Stimulated activated CD4-positive, alpha-beta T cell treated with anti-CD3 and anti-CD28 coated beads, Interleukin-1b, Interleukin-23, amount 100 ng/mL, for 24 hours (primary cell): ENCODE measurements at places on chromosomes 7 and 10.
A peak's percentile ranks its signal among the peaks of the same experiment; 100 is the strongest.

DNA sequence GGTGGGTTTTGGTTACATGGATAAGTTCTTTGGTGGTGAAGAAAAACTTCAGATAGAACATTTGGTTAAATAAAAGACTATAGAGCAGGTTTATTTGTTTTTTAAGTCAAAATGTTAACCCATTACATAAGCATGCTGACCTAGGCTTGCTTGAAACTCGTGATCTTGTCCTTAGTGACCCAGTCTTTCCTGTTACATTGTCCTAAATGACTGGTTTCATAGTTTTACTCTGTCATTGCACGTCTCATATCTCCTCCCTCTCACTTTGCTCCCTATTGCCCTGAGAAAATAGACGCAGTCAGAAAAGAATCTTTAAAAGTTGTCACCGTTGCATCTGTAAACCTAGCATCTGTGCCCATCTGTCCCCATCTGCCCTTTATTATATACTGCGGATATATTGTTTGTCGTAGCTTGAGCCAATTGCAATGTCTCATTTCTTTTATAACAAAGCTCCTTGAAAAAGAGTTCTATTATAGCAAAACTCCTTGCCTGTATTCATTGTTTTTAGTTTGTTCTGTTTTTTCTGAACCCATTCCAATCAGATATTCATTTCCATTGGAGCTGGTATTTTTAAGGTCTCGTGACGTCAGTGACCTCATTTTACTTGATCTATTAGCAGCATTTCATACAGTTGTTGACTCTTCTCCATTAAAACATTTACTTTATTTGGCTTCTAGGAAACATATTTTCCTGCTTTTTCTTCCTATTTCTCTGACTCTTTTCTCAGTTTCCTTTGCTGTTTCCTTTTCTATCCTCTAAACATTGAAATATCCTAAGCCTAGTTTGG lies 57.3 kb downstream of the HELLS start:
- DNase-seq: no peak

- DNase-seq: no peak
Measured at GRCh38 chr7:88449410-88449809, 142.7 kb upstream of the STEAP4 start.

- DNase-seq: no peak
Measured at GRCh38 chr7:106069471-106070200, 42.5 kb downstream of the SYPL1 start.

DNA sequence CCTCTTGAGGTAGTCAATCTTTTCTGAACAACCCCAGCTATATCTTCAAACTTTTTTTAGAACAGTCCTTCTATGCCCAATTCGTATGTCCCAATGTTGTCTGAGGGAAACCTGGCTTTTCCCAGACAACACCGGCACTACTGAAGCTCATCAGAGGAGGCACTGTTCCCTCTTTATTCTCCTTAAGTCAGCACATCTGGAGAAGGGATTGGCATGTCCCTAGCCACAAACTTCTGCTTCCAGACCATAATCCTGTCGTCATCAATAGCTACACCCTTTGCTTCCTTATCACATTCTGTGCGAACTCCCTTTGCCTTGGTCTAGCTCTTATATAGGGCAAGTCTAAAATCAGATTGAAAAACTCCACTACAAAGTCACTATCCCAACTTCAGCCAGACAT lies 22.9 kb downstream of the PON3 start:
- DNase-seq: no peak

DNA sequence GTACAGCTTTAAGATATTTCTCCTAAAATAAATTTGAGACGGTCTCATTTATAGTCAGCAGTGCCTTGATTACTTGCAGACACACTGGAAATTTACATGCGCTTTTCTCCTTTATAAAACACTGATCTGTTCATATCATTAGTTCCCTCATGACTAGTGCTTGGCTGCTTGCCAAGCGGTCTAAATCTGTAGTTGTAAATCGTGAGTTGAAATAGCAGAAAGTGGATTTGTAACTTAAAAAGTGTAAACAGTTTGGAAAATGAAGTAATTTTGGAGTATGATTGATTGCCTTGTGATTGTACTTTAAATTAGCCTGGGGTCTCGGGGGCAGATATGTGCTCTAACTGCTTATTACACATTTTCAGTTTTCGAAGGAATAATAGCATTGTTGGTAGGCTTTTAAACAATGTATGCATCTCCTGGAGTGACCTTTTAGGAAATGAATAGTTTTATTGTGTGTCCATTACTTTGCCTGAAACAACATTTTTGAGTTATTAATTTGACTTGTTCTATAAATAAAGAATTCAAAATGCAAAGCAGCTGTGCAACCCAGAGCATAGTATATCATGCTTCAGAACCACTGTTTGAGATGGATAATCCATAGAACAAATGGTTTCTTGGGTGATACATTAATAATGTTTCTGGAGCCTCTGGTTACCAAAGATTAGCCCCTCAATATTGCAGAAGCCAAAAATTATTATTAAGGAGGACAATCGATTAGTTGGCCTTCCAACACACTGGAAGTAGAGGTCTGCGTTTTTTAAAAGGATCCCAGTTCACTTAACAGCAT lies 73.3 kb downstream of the ARID5B start:
- no peak for DNase-seq

DNA sequence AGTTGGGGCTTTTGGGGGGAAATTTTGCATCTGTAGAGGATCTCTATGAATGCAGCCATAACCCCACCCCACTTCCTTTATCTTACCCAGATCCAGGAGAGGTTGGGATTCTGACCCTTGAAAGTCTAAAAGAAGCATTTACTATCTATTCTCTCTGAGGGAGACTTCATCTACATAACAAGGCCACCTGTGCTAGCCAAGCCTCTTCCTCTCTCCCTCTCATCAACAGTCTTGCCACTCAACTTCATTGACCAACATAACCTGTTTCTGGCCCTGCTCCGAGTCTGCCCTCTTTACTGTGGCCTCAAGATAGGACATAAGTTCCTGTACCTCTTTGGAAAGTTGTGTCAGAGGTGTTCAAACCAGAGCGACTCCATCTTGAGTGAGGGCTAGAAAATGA lies 19.4 kb downstream of the TUBAL3 start:
- DNase-seq: no peak

- no peak for DNase-seq
Measured at GRCh38 chr10:48463318-48464003, 141.4 kb downstream of the ARHGAP22 start.

GRCh38 chr10:17961551-17962422 lies 10.1 kb downstream of the SLC39A12 start:
- DNase-seq: no peak

DNA sequence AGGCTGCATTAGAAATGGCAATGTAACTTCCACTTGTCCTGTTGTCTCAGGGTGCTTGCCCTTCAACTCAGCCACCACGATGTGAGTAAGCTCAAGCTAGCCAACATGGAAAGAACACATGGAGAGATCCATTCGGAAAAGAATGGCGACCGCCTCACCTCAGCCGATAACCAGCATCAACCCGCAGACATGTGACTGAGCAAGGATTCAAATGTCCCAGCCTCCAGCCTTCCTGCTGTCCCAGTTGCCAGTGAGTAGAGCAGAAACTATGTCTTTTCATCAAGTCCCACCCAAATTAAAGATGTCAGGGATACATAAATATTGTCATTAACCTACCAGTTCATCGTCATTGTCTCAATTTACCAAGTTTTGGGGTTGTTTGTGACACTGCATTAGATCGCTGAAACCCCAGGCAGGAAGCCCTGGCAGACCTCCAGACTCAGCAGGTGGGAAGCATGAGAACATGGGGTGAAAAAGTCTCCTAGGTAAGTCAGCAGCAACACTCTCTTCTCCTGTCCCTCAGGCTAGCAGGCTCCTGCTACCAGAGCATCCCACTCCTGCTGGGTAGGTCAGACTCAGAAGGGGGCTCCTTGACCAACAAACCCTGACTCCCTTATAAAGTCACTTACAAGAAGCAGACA lies 67.0 kb downstream of the OSBPL3 start:
- DNase-seq: no peak

GRCh38 chr7:84111842-84112241 lies 82.7 kb downstream of the SEMA3A start:
- DNase-seq: no peak

GRCh38 chr7:158569858-158570323 lies 17.7 kb downstream of the PTPRN2 start:
- no peak for DNase-seq

DNA sequence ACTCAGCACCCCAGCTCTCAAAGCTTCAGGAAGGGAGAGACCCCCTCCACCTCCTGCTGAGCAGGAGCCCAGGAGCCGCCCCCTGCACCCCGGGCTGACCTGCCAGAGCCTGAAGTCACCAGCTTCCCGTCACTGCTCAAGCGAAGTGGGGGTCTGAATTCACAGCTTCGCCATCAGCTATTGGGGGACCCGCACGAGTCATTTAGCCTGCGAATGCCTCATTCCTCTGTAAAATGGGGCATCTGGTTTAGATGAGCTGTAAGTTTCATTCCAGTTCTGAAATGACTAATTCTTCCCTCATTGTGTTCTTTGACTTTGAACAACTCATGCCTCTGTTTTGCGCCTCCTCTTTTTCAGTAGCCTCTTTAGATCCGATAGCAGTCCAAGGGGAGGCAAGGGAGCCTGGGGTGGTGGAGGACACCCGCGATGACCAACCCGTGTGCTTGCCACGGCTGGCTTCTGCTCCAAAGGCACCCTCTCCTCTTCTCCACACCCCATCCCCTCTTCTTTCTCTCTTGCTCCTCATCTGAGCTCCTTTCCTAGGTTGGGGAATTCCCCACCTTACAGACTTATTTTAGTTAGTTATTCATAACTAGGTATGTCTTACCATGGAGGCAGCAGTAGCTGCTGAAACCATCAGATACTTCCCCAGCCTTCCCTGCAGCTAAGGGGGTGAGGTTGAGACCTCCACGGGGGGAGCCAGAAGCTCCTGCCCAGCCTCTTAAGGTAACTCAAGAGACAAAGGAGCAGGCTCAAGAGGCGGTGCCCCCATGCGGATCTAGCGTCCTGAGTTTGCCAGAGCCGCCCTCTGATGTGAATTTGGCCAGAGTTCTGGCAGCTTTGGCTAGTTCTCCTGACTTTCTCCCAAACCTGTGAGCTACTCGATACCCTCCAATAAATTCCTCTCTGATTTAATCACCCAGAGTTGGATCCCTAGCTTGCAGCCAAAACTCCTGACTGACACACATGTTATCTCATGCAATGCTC lies 47.7 kb downstream of the RBM17 start:
- DNase-seq: peak; percentile 55

DNA sequence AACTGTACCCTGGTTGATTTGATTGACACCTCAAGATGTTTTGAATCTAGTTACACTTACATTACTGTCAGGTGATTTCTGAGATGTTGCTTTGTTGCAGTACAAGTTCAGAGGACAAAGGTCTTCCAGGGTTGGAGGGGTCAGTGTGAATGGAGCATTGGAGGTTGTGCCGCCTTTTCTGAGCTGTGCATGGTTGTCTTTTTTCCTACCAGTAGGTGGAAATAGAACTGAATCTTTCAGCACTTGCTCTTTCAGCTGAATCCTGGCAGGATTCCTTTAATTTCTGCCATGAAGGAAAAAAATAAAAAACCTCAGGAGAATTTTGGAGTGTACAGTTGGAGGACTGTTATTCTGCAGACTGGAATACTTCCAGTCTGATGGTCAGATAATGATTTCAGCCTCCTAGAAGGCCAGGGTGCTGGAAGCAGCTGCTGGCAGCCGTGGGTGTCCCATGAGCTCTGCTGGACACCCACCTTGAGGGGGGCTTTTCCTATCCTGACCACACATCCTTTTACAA lies 82.7 kb downstream of the PLCE1 start:
- no peak for DNase-seq

DNA sequence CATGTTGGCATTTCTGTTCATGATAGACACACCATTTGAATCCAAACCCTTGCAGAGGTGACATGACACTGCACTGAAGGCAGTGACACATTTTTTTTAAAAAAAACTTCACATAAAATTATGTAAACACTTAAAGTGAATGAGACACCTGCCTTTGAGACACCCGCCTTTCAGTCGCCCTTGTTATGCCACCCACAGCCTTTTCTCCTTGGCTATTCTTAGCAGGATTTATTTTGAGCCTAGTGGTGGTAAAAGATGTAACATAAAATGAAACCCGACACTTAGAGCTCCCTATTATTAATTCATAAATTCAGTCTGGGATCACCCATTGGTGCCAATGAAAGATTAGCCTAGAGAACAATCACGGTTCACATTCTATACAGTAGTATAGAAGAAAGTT lies 161.3 kb downstream of the DYNC1I1 start:
- no peak for DNase-seq

GRCh38 chr10:84098667-84099066 lies 40.6 kb upstream of the GHITM start:
- no peak for DNase-seq

DNA sequence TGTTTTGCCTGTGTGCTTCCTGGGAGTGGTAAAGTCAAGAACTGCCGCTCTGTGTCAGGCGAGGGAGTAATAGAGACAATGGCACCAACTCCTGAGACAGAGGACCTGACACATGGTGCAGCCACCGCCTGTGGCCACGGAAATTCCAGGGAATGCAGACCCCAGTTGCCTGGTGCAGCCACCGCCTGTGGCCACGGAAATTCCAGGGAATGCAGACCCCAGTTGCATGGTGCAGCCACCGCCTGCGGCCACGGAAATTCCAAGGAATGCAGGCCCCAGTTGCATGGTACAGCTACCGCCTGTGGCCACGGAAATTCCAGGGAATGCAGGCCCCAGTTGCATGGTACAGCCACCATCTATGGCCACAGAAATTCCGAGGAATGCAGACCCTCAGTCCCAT lies 8.7 kb downstream of the DIP2C start:
- DNase-seq: no peak

DNA sequence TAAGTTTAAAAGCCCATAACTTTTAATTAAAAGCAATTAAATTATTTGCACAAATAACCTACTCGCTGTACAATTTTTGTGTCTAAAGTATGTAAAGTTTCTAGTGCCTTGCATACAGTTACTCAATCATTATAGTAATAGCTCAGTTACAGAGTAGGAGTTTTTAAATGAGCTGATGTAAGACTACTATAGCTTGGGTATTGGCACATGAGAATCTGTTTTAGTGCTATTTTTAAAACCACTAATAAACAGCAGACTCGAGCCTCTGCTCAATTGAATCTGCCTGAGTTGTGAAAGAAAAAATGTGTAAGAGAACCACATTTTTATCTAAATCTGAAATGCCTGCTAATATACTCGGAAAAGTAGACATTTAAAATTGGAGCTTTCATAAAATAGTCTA lies 31.1 kb downstream of the CTNNA3 start:
- no peak for DNase-seq

DNA sequence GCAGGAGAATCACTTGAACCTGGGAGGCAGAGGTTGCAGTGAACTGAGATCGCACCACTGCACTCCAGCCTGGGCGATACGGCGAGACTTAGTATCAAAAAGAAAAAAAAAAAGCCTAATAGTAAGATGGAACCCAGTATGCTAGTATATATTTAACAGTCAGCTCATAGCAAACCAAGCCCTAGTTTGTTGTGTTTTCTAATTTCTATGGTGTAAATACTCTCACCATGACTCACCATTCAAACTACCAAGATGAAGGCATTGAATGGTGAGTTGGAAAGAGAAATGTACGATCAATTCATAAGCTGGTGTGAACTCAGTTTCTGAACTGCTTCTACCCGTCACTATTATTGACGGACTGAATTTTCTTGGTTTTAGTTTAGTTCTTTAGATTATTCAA lies 173.7 kb upstream of the KAT6B start:
- DNase-seq: no peak

- DNase-seq: peak; percentile 14
Measured at GRCh38 chr10:63466144-63466935, 563 bp upstream of the JMJD1C start.

- DNase-seq: no peak
Measured at GRCh38 chr7:149226840-149227494, 12.5 kb upstream of the ZNF212 start.
